ENCODE measurements at places on chromosomes 5 and 9.

DNA sequence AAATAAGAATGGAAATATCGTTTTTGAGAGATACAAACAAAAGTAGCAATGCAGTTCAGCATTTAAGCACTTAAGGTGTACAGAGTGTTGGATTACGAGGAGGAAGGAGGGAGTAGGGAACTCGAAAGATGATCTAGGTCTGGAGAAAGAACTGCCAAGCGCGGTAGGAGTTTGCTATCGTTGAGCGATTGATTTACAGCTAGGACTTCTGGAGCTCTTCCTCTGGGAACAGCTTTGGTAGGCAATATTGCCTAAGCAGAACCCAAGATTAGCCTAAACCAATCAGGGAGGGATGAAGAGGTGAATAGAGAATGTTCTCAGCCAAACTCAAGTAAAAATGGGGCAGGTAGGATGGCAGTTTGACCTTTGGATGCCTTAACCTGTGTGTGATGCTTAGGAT is 965 bp downstream of the CLTA start:
- no peak for DNase-seq

DNA sequence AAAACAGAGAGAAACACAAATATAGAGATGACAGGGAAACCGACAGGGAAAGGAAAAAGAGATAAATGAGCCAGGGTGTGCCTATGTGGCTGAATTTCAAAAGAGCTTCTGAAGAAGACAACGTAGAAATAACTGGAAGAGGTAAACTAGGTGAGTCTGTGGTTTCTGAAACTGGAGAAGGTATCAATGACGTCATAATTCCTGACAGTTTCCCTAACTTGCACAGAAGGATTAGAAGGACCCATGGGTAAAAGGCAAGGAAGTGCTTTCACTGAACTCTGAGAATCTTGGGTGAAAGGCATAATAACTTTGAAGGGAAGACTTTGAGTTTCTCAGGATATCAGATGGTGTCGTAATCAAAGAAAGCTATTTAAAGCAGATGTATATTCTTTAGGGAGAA is 790.8 kb upstream of the NUDT12 start:
- DNase-seq: no peak

GRCh38 chr9:90141723-90142122 is 500.9 kb downstream of the DIRAS2 start:
- no peak for DNase-seq

- no peak for DNase-seq
Observed at GRCh38 chr9:7910426-7911020, 110.9 kb upstream of the DMAC1 start.

GRCh38 chr5:13606051-13606450 is 338.4 kb downstream of the DNAH5 start:
- peak; percentile 30 for DNase-seq

DNA sequence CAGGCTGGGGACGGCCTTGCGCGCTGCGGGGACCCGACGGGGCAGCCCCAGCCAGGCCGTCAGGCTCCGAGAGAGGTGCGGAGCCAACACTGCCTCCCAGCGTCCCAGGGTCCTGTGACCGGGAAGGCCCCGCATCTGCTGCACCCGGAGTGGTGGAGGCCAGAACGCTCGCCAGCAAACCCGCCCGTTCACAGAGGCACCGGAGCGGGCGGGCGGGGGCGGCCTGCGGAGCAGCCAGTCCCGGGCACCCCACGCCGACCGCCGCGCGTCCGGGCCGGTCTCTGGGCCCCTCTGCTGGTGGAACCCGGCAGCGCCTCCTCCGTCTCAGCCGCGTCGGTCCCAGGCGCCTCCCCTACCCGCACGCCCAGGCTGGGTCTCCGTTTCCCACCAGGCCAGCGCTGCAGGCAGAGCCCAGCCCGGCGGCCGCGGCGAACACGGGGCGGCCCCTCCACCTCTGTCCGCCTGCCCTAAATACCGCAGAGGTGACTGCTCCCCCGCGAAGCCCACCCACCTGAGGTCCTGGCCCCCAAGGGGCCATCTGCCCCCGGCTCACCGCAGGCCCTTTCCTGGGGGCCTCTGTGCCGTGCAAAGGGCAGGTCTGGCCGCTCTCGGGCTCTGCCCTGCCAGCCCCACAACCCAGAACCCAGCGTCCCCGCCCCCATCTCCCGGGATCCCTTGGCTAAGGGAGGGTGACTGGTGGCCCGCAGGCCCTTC is 15.9 kb downstream of the EXD3 start:
- peak; percentile 57 for DNase-seq

GRCh38 chr5:118789366-118789765 is 199.0 kb downstream of the DTWD2 start:
- DNase-seq: peak; percentile 23

- DNase-seq: no peak
Observed at GRCh38 chr5:78637468-78637867, 11.1 kb downstream of the LHFPL2 start.

DNA sequence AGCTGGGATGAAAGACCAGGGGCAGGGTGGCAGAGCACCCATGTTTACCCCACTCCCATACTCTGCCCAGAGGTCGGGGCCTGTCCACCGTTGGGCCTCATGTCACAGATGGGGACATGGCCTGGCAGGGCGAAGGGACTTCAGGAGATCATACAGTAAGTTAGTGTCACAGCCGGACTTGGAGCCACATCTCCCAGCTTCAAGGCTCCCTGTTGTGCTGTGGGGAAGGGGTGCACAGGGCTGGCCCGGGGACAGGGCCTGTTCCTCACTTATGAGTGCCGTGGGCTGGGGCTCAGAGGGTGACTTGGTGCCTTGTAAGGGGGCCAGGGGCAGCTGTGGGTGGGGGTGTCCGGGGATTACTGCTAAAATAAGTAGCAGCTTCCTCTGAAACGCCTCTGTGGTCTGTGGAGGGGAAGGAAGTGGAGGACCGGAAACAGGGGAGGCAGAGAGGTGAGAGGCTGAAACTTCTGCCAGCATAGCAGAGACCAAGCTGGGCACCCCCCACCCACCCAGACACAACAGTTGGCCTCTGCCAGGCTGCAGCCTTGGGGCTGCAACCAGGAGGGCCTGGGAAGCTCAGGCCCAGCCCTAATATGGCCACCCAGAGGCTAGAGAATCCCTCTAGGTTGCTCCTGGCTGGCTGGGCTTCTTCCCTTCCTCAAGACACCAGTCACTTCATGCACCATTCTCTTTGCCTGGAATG is 41.1 kb upstream of the NEK6 start:
- DNase-seq: no peak

Data from EL (cell line).